ENCODE measurements at places on chromosomes 3 and 15. TPM values are rescaled to one million over a fixed set of nuclear protein-coding genes. Genes with fewer than 3 reads are reported as not detected.

Gene IL17RB
- 3.5 TPM for total RNA-seq

Gene SLC22A13
- 0.73 TPM for total RNA-seq

Gene FANCD2OS
- not detected for total RNA-seq

Gene ZNF385D
- 0.89 TPM for total RNA-seq

Gene GOLGA8M
- not detected for total RNA-seq

Gene MYEF2
- total RNA-seq, result 19.9 TPM

- no peak overlapping the region for H3K4me3 ChIP-seq
- H3K27me3 ChIP-seq, result no peaks in the 10 kb centered on the region
- no peak for DNase-seq
These were observed 207.9 kb upstream of the RGMA start for GRCh38 chr15:93296759-93297500.

DNA sequence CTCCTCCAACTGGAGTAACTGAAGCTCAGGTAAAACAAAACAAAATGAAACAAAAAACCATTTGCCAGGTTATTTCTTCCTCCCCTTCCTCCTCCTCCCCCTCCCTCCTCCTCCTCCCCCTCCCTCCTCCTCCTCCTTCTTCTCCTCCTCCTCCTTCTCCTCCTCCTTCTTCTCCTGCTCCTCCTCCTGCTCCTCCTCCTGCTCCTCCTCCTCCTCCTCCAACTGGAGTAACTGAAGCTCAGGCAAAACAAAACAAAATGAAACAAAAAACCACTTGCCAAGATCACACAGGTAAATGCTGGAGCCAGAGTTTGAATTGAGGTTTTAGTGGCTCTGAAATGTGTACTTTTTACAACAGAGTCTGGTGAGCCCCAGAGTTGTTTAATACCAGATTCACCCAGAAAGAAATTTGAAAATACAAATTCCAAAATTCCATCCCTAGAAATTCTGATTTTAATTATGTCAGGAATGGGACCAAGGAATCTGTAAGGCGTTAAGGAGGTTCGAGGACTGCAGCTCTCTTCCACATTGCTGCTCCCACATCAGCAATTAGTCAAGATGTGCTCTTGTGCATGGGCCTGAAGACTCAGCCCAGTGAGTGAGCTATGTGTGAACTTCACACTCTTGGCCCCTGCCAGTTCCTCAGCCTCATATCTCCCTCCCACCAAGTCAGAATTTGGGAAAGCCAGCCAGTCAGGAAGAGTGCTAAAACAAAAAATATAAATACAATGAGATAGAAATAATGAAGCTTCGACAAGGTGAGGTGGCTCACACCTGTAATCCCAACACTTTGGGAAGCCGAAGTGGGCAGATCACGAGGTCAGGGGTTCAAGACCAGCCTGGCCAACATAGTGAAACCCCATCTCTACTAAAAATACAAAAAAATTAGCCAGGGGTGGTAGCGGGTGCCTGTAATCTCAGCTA is 31.6 kb upstream of the ZNF770 start:
- H3K36me3 ChIP-seq, result no peaks in the 10 kb centered on the region
- no peak overlapping the region for H3K27ac ChIP-seq
- no peaks in the 10 kb centered on the region for H3K4me1 ChIP-seq
- no peak overlapping the region for H3K4me3 ChIP-seq

DNA sequence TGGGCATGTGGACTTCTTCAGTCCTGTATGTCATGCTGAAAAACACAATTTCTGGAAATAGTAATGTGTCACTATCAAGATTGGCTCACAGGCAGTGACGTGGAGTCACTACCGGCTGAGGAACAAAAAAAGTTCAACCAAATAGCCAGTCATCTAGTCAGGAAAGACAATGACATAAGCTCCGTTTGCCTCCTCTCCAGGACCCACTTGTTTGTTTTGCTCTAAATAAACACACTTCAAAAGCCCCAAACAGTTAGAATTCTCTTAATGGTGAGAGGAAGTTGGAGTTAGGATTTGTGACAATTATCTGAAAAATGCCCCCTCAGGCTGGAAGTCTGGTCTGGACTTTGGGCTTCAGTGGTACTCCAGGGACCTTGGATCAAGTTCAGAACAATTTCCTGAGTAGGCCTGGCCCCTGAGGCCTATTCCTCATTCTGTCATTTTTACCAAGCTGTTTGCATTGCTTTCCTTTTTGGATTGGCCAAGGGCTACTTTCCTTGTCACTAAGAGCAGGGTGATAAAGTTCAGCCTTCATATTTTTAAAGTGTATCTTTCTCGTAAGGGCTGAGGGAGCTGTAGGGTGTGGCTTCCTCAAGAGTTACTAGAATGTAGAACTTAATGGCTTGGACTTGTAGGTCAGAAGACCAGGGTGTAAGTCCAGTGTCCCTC is 98.9 kb downstream of the EOMES start:
- H3K4me1 ChIP-seq, result peaks cover 20% of the 10 kb centered on the region
- no peaks in the 10 kb centered on the region for H3K27me3 ChIP-seq
- no peak overlapping the region for H3K4me3 ChIP-seq
- H3K36me3 ChIP-seq, result no peaks in the 10 kb centered on the region
- peak; percentile 63 for DNase-seq

DNA sequence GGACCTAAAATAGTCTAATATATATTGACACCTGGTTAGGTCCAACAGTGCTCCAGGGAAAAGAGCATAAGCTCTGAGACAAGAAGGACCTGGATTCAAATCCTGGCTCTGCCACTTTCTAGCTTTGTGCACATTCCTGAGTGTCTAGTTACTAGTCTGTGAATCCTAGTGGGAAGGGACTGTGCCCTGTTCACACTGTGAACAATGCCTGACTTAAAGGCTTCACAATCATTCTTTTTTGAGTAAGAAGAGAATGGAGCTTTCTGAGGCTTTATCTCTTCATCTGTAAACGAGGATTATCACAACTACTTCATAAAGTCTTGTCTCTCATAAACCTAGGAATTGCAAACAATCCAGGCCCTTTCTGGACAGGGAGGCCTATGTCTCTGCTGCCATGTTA is 235.9 kb downstream of the SOX2 start:
- H3K36me3 ChIP-seq, result no peaks in the 10 kb centered on the region
- peaks cover 8% of the 10 kb centered on the region for H3K4me1 ChIP-seq
- DNase-seq, result no peak

- no peak for DNase-seq
- H3K36me3 ChIP-seq, result no peaks in the 10 kb centered on the region
- no peaks in the 10 kb centered on the region for H3K4me1 ChIP-seq
- no peaks in the 10 kb centered on the region for H3K27me3 ChIP-seq
These were observed 24.3 kb downstream of the CYP8B1 start for GRCh38 chr3:42851228-42851834.

DNA sequence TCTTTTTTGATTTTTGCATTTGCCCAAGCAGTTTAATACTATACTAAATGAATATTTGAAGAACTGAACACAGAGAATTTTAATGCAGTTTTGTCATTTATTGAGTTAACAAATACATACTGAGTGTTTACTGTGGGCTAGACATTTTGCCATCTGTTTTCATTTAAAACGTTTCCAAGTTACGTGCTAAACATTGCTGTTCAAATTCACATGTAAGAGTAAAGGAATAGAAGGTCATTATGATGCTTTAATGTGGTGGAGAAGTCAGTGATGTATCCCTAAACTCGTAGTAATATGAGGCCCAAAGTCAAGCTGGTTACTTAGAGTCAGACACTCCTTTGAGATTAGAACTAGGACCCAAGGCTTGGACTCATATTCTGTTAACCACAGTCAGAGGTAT is 49.4 kb downstream of the CRYBG3 start:
- H3K27ac ChIP-seq, result no peak overlapping the region
- no peak for DNase-seq
- H3K27me3 ChIP-seq, result no peaks in the 10 kb centered on the region
- no peak overlapping the region for H3K4me3 ChIP-seq
- H3K36me3 ChIP-seq, result peaks cover 20% of the 10 kb centered on the region

GRCh38 chr15:28105793-28106192 is 6.7 kb upstream of the OCA2 start:
- H3K27me3 ChIP-seq, result peaks cover 18% of the 10 kb centered on the region
- H3K4me3 ChIP-seq, result no peak overlapping the region
- DNase-seq, result no peak
- H3K36me3 ChIP-seq, result no peaks in the 10 kb centered on the region
- no peak overlapping the region for H3K27ac ChIP-seq
- peaks cover 13% of the 10 kb centered on the region for H3K4me1 ChIP-seq

DNA sequence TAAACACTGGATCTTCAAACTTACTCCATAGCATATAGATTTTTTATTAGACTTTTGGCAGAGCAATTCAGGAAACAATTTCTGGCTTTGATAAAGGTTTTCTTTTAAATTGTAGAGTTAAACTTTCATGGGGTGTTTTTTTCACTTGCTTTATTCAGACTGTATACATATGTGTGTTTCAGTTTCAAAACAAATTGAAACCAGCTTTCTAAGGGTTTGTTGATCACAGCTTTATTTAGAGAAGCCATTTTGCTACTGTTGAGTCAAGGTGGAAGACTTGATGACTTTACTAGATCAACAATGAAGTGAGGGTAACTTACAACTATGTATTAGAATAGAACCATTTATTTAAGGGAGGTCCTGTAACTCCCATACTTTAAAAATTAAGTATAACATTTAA is 6.2 kb downstream of the UBE2E1 start:
- no peaks in the 10 kb centered on the region for H3K27me3 ChIP-seq
- no peak overlapping the region for H3K4me3 ChIP-seq
- H3K4me1 ChIP-seq, result peaks cover 73% of the 10 kb centered on the region
- H3K27ac ChIP-seq, result no peak overlapping the region
- DNase-seq, result no peak

- no peak overlapping the region for H3K4me3 ChIP-seq
- peak overlapping the region; percentile 74 for H3K27ac ChIP-seq
- no peaks in the 10 kb centered on the region for H3K36me3 ChIP-seq
- DNase-seq, result peak; percentile 42
- no peaks in the 10 kb centered on the region for H3K27me3 ChIP-seq
These were observed 2.8 kb downstream of the MAP4 start for GRCh38 chr3:48013288-48013980.

DNA sequence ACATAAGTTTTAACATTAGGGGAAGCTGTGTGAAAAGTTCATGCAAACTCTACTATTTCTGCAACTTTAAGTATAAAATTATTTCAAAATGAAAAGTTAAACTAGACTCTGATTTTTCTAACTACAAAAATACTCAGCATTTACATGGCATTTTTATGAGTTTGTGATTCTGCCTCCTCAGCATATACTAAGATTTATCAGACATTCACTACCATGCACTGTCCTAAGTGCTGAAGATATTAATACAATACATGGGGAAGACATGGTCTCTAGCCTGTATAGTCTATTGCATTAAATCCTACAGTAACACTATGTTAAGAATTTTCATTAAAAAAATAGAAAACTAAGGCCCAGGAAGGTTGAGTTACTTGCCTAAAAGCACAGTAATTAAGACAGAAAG is 80.7 kb downstream of the ZNF148 start:
- no peak overlapping the region for H3K4me3 ChIP-seq
- H3K27ac ChIP-seq, result no peak overlapping the region
- H3K4me1 ChIP-seq, result no peaks in the 10 kb centered on the region
- H3K27me3 ChIP-seq, result no peaks in the 10 kb centered on the region
- no peak for DNase-seq

DNA sequence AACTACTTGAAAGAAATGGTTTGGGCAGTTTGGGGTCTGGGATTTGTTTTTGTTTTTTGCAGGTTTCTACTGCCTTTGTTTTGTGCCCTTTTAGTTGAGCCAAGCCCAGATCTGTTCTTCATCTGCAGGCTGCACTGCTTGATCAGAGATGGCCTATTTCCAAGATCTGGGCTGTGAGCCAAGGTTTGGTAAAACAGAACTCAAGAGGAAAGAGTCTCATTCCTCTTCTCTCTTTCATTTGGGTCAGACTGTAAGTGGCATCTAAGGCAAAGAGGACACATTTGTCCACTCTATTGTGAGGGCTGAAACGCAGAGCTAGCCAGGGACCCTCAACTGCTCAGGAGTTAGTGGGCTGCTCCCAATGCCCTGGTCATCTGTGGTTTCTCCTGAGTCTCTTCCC is 104.4 kb upstream of the UBE3A start:
- H3K4me1 ChIP-seq, result peaks cover 6% of the 10 kb centered on the region
- no peak overlapping the region for H3K27ac ChIP-seq
- no peaks in the 10 kb centered on the region for H3K36me3 ChIP-seq
- H3K4me3 ChIP-seq, result no peak overlapping the region
- peak; percentile 83 for DNase-seq
- no peaks in the 10 kb centered on the region for H3K27me3 ChIP-seq

DNA sequence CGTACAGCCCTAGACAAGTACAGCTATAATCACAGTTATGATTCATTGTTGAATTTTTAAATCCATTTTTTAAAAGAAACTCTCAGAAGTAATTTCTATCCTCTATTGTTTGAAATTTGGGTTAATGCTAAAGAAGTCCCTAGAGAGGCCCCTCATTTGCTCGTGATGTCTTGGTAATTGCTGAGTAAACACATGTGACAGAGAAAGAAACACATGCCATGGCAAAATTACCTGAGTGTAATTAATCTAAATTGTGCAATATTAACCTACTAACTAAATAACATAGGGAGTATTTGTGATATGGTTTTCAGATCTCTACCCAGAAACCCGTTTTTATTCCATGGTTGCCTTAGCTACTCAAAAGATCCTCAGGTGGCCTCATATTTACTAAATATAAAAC is 10.8 kb downstream of the NEK10 start:
- no peak overlapping the region for H3K4me3 ChIP-seq
- no peak for DNase-seq
- H3K4me1 ChIP-seq, result peaks cover 41% of the 10 kb centered on the region
- no peaks in the 10 kb centered on the region for H3K27me3 ChIP-seq
- no peaks in the 10 kb centered on the region for H3K36me3 ChIP-seq
- no peak overlapping the region for H3K27ac ChIP-seq

- H3K27ac ChIP-seq, result peak overlapping the region; percentile 16
- H3K36me3 ChIP-seq, result no peaks in the 10 kb centered on the region
- peaks cover 31% of the 10 kb centered on the region for H3K4me1 ChIP-seq
- no peak overlapping the region for H3K4me3 ChIP-seq
These were observed 4.5 kb downstream of the CHST13 start for GRCh38 chr3:126528419-126528799.

DNA sequence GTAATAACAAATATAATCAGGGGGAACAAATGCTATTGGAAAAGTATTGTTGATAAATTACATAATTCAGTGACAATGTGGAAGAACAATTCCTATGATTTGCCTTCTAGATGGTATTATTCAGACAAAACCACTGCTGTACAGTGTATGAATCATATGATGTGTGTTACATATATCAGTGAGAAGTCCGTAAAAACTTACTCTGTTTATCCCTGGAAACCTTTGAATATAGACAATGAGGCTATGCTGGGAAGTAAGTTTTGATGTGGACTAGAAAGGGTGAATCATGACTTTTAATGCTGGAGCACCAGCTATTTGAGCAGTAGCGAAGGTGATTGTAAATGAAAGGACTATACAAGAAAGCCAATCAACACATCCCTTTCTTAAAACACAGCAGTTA is 17.9 kb downstream of the C3orf38 start:
- no peak overlapping the region for H3K27ac ChIP-seq
- no peak for DNase-seq
- no peaks in the 10 kb centered on the region for H3K36me3 ChIP-seq
- no peaks in the 10 kb centered on the region for H3K27me3 ChIP-seq

DNA sequence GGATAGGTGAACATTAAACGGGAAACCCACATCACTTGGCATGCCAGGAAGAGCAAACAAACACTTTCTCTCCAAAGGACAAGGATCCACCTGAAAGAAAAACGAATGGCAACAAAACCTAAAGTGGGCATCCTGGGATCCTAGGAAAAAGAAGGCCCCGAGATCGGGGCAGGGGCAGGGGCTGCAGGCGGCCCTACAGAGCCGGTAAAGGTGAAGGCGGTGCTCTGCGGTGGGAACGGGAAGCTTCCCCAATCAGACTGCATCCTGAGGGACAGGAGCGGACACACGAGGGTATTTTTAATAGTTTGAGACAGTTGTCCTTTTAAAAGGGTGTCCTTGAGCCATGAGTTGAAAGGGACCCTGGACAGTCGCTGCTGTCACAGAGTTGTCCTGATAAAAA is 24.9 kb upstream of the GABRA5 start:
- H3K27ac ChIP-seq, result no peak overlapping the region
- no peaks in the 10 kb centered on the region for H3K4me1 ChIP-seq
- H3K27me3 ChIP-seq, result no peaks in the 10 kb centered on the region
- no peaks in the 10 kb centered on the region for H3K36me3 ChIP-seq

Data from stomach (tissue), 19 donors.